ENCODE measurements at places on chromosomes 3 and 15. TPM values are rescaled to one million over a fixed set of nuclear protein-coding genes. Genes with fewer than 3 reads are reported as not detected.

DNA sequence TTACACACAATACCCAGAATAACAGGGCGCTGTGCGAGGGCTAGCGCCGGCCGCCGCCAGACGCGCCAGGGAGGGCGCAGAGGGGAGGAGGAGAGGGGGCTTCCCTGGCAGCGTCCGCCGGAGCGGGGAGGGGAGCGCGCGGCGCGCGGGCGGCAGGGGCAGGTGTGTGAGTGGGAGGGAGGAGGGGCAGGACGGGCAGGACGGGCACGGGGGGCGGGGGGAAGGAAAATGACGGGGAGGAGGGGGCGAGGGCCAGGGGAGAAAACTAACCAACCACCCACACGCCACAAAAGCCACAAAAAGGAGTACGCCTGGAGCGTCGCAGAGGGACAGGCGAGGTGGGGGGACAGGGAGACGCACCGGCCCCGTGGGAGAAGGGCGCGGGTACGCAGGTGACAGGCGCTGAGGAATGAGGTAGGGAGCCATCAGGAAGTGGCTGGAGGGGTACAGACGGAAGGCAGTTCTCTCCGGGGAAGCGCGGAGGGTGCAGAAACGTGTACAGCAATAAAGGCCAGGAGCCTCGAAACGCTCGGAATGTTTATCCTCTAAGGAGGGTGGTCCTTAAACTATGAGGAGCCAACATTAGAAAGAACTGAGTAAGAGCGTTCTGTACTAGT lies 610 bp upstream of the SATB1 start:
- H3K36me3 ChIP-seq, result peaks cover 1% of the 10 kb centered on the region
- peak overlapping the region; percentile 83 for H3K27ac ChIP-seq
- H3K4me1 ChIP-seq, result peaks cover 50% of the 10 kb centered on the region
- no peaks in the 10 kb centered on the region for H3K27me3 ChIP-seq
- H3K4me3 ChIP-seq, result peak overlapping the region; percentile 93
- peak; percentile 74 for DNase-seq

- no peak overlapping the region for H3K27ac ChIP-seq
- H3K27me3 ChIP-seq, result no peaks in the 10 kb centered on the region
- H3K36me3 ChIP-seq, result peaks cover 10% of the 10 kb centered on the region
- DNase-seq, result no peak
- H3K4me1 ChIP-seq, result peaks cover 20% of the 10 kb centered on the region
- H3K4me3 ChIP-seq, result no peak overlapping the region
These were observed 135.5 kb upstream of the ZPLD1 start for GRCh38 chr3:102299125-102299877.

- H3K27ac ChIP-seq, result no peak overlapping the region
- H3K4me3 ChIP-seq, result no peak overlapping the region
- DNase-seq, result no peak
These were observed 6.7 kb upstream of the ALCAM start for GRCh38 chr3:105360003-105360402.

DNA sequence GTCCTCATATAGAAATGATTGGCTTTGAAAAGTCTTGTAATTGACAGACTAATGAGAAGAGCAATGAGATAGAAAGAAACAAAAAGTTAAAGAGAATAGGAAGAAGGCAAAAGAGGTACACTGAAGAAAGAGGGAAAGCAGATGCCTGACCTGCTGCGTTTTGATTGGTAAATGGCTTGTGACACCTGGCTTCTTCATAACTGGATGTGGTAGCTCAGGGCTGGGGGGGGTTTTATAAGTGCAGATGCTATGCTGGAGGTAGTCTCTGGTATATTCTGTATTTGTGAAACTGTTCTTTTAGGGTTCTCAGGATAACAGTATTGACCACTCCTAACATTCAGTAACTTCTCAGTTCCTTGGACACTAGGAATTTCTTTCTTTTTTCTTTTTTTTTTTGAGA lies 1.4 kb downstream of the STARD9 start:
- no peaks in the 10 kb centered on the region for H3K36me3 ChIP-seq
- DNase-seq, result no peak
- no peak overlapping the region for H3K27ac ChIP-seq
- H3K4me1 ChIP-seq, result peaks cover 20% of the 10 kb centered on the region

DNA sequence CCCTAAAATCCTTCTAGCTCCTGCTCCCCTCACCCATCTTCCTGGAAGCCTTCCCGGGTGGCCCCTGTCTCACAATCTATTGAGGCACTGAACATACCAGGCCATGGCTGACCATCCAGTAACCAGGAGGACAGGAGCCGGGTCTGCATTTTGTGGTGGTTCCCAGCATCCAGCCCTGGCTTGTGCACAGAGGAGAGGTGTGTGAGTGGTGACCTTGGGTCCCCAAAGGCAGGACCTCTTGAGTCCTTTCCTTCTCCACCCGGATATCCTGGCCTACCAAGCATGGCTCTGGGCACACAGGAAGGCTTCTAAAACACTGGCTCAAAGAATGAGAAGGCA lies 7.8 kb downstream of the CSK start:
- H3K27ac ChIP-seq, result no peak overlapping the region
- no peaks in the 10 kb centered on the region for H3K27me3 ChIP-seq
- H3K4me1 ChIP-seq, result peaks cover 44% of the 10 kb centered on the region
- H3K36me3 ChIP-seq, result no peaks in the 10 kb centered on the region

GRCh38 chr15:66017000-66017399 lies 147.7 kb downstream of the RAB11A start:
- DNase-seq, result no peak
- H3K27ac ChIP-seq, result no peak overlapping the region
- peaks cover 36% of the 10 kb centered on the region for H3K4me1 ChIP-seq
- no peak overlapping the region for H3K4me3 ChIP-seq
- H3K36me3 ChIP-seq, result no peaks in the 10 kb centered on the region

The SLC27A2 gene
- total RNA-seq, result 5.6 TPM

The RARB gene
- not detected for total RNA-seq

The CLDN18 gene
- 0.16 TPM for total RNA-seq

The DUOX1 gene
- 2.1 TPM for total RNA-seq
